ENCODE measurements at places on chromosomes 5 and 9.

DNA sequence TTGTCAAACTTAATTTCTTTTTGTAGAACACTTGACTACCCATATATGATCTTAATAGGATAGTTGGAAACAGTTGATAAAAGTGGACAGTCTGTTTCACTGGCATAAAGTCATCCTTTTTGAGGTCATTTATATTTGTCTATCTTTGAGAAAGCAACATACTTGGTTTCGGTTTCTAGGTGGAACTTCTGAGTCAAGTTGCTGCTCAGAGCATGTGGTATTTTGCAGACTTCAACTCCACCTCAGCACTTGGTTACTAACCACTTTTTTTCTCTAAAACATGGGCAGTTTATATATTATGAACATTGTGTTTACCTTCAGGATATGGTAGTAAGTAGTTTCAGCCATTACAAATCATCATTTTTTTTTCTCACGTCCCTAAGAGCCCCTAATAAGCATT lies 1749.0 kb upstream of the C9orf72 start:
- DNase-seq, result no peak

GRCh38 chr5:474840-475661 lies 32.1 kb downstream of the EXOC3 start:
- DNase-seq, result no peak

GRCh38 chr9:91896513-91897121 lies 53.4 kb downstream of the ROR2 start:
- no peak for DNase-seq

DNA sequence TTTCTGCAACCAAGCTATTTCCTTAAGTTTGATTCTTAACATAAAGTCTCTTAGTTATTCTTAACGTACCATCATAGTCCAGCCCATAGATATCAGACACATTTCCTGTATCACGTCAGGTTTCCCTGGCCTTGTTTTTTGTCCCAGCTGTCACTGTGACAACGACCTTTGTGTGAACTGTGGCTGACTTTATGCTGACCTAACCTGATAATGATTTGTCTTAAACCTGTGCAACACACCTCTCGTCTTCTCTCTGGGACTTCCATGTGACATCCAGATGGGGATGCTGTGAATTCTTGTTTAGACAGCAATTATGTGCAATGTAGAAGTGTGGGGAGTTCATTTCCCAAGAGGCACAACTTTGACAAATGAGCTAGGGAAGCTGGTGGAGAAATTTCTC lies 662.8 kb downstream of the PTPRD start:
- no peak for DNase-seq

DNA sequence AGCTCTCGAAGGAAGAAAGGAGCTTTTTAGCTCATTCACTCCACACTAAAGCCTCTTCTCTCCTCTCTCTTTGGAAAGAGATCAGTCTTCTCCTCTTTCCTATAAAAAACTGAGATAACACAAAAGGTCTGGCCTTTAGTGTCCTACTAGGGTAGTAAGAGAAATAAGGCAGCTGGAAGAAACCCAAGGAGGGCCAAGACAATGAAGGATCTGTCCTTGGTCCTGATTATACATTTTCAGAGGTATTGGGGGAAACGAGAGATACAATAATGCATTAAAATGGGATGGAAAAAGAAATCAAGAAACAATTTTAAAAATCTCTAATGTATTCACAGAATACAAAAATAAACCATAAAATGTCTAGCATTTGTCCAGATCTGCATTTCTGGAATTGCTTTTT lies 184.0 kb downstream of the SLF1 start:
- DNase-seq, result no peak

DNA sequence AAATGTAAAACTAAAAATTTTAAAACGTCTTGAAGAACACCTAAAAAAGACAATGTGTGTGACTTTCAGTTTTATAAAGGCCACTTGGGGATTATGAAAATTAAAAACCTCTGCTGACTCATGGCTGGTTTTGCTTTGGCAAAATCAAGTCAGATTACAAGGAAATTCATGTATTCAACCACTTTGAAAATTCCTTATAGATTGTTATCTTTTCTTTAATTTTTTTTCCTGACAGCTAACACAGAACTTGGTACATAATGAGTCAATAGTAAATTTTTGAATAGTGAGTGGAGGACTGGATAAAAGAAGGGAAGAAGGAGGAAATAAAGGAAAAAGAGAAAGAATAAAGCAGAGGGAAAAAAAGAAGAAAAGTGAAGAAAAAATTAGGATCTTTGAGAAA lies 1774.7 kb upstream of the ACO1 start:
- no peak for DNase-seq

DNA sequence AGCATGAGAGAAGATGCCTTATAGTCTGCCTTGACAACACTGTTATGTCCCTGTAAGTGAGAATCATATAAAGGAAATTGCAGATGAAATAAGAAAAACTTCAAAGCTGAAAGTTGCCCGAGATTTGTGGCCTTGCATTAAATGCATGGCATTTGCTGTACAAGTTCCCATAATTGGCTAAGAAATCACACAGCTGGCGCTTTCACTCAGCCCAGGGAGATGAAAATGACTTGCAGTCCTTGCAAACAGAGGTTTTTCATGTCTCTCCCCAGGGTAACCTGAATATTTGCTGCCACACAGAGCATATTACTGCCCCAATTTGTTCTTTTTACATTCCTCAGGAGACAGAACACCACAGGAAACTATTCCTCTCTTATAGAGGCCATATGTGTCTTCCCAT lies 174.8 kb downstream of the FAM114A2 start:
- no peak for DNase-seq

GRCh38 chr5:74294231-74294705 lies 346.3 kb downstream of the ENC1 start:
- DNase-seq, result no peak

- DNase-seq, result no peak
Observed at GRCh38 chr9:135785013-135785575, 83.1 kb downstream of the KCNT1 start.

GRCh38 chr5:11386398-11386797 lies 517.8 kb downstream of the CTNND2 start:
- DNase-seq, result no peak

GRCh38 chr5:16271851-16272250 lies 92.3 kb upstream of the MARCHF11 start:
- no peak for DNase-seq

DNA sequence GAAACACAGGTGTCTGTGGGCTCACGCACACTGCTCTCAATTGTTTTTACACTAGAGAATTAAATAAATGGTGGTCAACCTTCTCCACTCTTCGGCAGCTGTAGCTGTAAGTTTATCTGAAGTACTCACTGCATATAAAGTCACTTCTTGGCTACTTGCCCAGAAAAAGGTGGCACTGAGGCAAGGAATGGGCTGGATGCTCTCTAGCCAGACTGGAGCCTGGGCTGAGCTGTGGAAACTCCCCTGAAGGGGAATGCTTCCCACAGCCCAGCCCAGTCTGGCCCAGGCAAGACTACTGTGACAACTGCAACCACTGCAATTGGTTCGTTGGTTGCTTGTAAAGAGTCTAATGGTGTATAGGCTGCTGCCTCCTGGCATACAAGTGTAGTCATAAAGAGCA lies 4.5 kb downstream of the LEAP2 start:
- no peak for DNase-seq

- no peak for DNase-seq
Observed at GRCh38 chr5:172496671-172497371, 42.5 kb upstream of the SH3PXD2B start.

DNA sequence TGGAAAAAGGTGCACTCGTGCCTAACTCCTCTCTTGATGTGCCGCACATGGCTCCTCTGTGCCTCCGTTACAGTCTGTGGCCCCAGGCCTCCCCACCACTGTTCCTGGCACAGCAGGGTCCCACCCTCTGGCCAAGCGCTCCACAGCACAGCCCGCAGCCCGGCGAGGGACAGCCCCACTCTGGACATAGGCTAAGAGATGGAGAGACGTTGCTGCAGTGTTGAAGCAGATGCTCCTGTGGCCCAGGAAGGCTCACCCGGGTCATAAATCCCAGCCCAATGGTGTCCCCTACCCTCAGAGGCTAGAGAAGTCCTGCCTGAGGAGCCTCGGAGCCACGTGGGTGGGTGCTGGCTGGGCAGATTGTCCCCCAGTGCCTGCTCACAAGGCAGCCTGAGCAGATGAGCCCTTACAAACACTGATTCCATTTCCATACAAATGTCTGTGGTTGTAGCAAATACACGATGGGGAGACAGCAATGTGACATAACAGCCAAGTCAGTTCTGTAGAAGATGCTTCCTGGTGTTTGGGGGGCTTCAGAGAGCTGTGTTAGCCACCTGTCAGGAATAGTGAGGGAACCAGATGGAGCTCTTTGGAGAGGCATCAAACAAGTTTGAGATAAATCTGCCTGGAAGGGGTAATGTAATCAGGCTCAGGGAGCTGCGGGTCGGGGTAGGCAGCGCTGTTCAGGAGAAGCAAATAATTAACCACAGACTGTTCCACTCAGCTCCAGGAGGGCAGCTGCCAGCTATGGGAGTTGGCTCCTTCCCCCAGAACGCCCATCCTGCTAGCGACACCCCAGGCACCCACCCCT lies 41.7 kb downstream of the C5orf15 start:
- no peak for DNase-seq

DNA sequence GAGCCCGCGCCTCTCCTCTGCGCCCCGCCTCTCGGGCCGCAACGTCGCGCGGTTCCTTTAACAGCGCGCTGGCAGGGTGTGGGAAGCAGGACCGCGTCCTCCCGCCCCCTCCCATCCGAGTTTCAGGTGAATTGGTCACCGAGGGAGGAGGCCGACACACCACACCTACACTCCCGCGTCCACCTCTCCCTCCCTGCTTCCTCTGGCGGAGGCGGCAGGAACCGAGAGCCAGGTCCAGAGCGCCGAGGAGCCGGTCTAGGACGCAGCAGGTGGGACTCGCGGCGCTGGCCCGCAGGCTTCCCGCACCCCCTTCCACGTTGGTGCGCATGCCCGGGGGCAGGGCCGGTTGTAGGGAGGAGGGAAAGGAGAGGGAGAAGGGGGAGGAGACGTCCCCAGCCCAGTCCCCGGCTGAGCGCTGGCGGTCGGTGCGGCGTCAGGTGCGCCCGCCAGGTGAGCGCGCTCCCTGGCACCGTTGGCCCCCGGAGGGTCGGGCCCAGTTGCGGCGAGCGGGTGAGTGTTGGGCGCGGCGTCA lies at the start of gene OCLN:
TSS of gene OCLN (plus strand) at position 400 of the 532 bp plus-strand sequence. CDS start 11,455 bp downstream, outside the sequence.
- DNase-seq, result peak; percentile 80

DNA sequence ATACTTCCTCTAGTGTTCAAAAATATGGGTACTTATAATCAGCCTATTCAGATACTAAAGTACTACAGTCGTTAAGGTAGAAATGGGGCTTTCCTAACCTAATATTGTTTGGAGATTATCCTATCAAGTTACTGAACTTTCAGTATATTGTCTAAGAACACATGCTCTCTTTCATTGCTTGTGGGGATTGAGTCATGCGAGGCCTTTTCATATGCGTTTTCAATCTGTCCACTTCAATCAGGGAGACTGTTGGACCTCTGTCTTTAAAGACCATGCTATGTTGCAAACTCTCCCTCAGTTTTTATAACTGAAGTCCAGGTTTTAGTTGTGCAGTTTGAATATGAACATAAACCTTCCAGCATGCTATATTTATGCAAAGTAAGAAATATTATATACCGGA lies 15.0 kb downstream of the PRR16 start:
- DNase-seq, result peak; percentile 5

DNA sequence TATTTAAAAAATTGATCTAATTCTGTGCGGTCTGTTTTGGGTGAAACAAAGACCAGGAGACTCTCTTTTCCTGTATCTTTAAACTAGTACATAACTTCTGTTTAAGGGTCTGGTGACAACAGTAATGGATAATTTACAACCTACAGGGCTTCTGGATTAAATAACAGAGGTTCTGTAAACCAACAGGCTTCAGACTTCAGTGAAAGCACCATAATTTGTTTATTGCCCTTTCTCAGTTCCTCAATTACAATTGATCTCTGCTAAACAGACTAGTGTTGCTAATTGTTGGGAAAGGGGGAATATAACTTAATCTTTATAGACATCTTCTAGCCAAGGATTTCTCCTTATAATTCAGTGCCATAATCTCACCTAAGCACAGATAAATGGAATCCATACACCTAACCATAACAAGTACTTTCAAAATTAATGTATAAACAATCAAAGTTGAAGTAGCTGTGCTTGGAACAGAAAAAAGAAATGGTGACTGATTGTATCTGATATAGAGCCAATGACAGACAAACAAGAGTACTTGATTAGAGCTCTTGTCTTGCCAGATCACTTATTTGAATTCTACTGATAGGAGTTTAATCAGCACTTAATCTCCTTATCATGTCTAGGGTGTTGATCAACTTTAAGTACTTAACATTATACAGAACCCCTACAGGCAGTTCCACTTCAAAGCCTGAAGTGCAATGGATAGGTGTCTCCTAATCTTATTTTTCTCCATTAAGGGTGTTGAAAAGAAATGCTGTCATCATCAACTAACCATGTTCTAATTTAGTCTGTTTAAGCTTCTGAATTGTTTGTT lies 536.0 kb downstream of the NR2F1-AS1 start:
- no peak for DNase-seq

DNA sequence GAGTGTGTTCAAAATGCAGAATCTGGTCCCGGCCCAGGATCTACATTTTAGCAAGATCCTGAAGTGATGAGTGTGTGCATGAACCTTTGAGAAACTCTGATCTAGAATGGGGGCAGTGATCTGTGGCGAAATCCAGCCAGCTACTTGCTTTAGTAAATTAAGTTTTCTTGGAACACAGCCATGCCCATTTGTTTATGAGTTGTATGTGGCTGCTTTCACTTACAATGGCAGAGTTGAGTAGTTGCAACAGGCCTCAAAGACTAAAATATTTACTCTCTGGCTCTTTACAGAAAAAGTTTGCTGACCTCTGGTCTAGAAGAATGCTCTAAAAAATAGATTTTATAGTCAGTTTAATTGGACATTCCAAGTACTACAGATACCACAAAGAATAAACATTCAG lies 588.3 kb downstream of the BNC2 start:
- DNase-seq, result no peak

DNA sequence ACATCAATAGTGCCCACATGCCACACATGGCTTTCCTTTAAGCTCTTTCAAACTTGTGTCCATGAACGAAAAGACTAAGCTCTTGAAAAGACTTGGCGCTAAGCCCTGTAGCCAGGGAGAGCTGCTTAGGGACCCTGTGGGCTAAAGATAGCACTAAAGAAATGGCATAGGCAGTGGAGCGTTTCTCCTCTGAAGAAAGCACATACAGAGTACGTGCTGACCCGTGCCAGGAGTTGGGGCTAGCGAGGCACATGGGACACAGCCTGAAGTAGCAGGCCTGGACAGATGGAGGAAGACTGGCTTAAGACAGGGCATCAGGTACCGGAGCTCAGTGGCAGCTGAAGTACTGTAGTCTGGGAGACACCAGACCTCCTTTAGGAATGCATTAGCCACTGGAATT lies 39.7 kb downstream of the ADGRV1 start:
- DNase-seq, result no peak
